ENCODE measurements at places on chromosomes 5 and 9. TPM values are rescaled to one million over a fixed set of nuclear protein-coding genes. Genes with fewer than 3 reads are reported as not detected.

DNA sequence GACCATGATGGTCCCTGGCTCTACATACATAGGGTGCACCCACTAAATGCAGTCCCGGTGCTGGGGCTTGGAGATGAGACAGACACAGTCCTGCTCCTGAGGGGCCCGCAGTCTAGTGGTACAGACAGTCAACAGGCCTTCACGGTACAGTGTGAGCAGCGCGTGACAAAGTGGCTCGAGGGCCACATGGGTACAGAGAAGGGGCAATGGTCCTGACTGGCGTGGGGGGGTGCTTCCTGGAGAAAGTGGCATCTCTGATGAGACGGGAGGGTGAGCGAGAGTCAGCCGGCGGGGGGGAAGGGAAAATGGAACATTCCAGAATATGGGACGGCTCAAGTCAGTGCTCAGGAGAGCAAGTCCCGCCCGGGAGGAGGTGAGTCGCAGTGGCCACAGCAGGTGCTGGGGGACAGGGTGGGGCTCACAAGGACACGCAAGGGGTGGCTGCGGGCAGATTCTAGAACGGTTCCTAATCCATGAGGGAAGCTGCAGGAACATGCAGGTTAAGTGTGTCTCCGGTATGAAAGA lies 38.0 kb downstream of the WHRN start:
- no peak for DNase-seq

DNA sequence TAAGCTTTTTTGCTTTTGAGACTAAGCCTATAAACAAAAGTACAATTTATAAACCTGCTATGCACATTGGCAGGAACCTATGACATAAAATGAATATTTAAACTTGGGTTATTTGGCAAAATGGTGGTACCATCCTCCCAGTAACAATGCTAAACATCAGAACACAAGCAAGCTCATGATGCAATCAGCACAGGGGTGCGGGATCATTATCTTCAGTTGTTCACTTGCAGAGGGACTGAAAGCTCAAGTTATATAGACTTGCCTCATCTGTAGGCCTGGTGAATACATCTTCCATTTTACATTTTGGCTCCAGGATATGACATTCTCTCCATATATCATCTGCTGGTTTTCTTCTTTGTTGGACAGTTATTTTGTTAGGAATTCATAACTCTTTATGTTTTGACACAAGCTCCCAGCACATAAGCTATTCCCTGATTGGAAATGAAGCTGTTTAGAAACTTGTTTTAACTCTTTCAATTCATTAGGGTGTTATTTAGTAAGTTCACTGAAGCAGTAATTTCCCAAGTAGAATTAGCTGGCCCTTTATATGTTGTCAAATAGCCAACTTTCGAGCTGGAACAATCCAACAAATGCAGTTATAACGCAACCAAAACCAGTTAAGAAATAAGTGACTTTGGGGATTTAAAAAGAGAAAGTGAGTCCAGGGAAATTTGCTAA lies 124.7 kb upstream of the LIFR start:
- no peak for DNase-seq

DNA sequence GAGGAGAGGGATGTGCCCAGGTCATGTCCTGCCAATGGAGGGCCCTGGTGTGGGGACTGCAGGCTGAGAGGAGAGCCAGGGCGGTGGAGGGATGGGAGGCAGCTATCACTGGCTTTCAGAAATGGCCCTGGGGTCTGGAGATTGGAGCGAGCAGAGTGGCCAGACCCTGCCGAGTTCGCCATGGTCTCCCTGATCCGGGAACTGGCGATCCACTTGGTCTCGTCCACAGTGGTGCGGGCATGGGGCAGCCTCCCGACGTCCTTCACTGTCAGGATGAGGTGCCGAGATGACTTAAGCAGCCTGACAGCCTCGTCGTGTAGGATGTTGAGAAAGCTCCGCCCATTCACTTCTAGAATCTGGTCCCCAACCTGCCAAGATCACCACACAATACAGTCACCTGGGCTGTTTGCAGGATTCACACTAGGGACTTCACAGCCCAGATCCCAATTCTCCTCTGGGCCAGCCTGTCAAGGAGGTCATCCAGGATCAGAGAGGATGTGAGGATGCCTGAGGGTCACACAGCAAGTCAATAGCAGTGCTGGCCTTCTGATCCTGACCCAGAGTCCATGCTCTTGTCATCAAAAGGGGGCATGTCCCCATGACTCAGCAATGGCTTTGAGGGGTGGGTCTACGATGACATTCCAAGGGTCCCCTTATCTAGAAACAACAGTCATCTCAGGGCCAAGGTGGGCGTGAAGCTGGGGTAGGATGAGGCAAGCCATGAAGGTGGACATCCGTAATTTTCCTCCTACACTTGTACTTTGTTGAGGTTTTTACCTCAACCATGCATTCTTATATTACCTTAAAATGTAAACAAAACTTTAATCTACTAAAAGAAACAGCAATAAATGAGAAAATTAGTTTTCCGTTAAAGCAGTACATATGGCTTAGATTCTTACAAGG lies 38.5 kb upstream of the AKNA start:
- no peak for DNase-seq

DNA sequence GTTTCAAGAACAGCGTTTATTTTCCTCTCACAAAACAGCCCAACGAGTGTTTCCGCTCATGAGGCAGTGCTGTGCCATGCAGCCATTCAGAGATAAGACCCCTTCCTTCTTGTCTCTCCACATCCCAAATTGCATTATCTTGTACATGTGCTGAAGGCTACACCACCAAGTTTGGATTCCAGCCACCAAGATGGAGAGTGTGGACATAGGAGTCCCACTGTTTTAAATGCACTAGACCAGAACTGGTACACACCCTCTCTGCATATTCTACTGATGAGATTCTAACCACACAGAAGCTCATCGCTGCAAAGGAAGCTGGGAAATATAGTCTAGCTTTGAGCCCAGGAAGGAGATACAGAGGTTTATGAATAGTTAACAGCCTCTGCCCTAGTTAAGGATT lies 509.4 kb downstream of the NFIB start:
- peak; percentile 12 for DNase-seq

DNA sequence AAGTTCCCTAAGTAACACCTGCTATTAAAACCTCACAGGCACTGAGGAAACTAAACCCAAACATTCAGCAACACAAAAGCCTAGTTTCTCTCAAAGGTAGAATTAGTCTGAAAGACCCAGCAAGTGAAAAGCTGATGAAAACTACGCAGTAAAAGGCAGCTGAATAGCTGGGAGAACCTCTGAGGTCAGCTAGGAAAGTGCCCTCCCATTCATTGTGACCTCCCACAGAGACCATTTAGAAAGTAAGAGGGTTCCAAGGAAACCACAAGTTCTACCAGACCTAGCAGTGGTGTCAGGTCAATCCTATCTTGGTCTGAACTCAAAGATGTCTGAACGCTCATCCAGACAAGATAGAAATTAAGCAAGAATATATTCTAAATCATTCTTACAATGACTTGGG lies 144.7 kb downstream of the SSBP2 start:
- DNase-seq: no peak

DNA sequence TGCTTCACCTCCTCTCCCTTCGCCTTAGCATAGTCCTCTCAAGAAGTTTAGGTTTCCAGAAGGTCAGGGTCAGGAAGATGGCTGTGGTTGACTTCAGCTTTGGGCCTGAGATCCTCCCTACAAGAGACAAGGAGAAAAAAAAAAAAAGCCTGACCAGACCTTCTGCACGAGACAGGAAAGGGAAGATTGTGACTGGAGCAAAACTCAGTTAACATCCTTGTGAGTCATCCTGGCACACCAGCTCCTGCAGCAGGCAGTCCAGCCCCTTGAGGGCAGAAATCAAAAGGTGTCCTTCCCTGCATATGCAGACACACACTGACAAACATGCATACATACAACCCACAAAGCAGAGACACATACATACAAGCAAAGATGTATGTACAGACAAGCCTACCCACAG lies 18.0 kb upstream of the ENHO start:
- DNase-seq: peak; percentile 76

DNA sequence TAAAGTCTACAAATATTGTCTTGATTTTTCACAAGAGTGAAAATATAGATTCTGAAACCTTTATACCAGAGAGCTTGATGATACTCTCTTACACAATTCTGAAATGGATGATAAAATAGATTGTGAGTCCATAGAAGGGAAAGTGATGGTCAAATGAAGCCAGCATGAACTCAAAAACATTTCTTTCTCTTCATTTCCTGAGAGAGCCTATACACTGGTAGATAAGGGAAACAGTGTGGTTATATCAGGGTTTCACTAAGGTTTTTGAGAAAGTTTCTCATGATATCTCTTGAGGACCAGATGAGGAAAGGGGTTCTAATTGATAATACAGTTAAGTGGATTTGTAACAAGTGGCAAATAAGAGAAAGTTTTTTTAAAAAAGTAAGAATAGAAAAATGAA lies 254.1 kb downstream of the PJA2 start:
- DNase-seq: no peak

Gene EQTN
- total RNA-seq: not detected

Gene PGM5
- under 0.01 TPM for total RNA-seq

GRCh38 chr9:357560-357959 lies 142.9 kb downstream of the DOCK8 start:
- no peak for DNase-seq

- no peak for DNase-seq
Observed at GRCh38 chr9:19995619-19996018, 206.8 kb upstream of the SLC24A2 start.

Gene FXN
- total RNA-seq: 2.9 TPM

DNA sequence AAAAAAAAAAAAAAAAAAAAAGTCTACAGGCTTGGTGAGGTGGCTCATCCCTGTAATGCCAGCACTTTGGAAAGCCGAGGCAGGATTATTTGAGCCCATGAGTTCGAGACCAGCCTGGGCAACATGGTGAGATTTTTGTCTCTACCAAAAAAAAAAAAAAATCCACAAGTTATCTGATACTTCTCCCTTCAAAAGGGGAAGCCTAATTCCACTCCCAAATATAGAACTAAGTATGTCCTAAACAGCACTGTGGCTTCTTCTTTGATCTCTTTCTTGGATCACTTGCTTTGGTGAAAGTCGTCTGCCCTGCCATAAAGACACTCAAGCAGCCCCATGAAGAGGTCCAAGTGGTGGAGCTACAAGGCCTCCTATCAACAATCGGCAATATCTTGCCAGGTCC lies 18.8 kb upstream of the STING1 start:
- no peak for DNase-seq

DNA sequence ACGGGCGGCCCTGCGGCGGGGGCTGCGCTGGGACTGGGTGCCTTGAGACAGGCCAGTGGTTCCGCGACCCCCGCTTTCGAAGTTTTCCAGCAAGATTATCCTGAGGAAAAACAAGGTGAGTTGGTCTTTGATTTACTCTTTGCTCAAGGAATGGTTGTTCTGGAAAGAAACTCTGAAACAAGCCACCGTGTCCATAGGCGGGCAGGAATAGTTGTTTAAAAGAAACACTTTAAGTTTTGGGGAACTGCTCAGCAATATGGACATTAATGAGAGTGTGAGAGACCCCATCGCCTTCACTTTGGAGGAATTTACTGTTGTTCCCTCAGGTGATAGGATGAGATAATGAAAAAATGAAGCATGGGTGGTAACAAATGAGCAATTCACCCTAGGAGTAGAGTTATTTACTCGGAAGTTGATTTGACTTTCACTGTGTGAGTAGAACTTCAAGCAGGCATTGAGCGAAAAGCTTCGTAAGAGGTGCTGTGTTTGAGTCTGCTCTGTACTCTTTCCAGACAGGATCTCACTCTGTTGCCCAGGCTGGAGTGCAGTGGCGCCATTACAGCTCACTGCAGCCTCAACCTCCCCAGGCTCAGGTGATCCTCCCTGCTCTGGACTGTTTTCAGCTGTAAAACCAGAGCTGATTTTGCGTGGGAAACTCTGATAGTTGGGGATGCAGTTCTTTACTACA lies 1.1 kb downstream of the DMRTA1 start:
- peak; percentile 55 for DNase-seq

DNA sequence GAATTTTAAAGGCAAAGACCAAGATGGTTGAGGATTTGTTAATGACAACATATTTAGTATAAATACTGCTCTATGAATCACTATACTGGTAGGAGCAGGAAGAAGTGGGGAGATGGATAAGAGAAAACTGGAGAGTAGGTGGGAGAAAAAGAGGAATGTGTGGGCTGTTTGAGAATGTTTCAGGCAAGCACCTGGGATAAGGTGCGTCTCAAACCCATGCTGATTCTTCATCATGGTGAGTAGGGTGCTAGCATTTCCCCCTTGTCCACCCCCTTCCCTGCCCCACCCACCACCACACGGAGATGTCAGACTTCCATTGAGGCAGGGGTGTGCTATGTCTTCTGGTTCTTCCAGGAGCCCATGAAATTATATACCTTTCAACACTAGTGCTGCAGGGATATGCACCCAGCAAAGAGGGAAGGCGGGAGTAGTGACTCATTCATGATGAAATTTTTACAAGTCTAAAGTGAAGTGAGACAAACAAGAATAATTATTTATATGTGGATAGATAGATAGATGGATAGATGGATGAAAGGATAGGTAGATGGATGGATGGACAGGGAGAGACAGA lies 54.3 kb downstream of the MTX3 start:
- peak; percentile 73 for DNase-seq

Gene NOXA1
- total RNA-seq: 2.3 TPM

Gene MEIKIN
- not detected for total RNA-seq

DNA sequence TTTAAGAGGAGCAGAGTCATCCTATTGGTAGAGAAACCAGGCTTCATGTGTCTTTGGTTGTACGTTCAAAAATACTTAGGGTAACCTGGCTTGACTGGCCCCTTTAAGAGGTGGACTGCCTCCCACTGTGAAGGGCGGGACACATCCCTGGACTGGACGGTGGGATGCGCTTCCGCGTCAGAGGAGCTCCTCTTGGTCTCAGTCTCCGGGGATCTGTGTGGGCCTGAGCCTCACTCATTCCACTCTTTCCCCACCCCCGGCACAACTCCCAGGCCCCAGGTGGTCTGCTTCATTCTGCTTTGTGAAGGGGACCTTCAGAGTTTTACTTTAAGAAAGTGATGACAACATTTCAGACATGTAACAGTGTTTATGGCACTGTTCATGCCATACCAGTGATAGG lies 601.1 kb downstream of the IRX1 start:
- no peak for DNase-seq

- DNase-seq: no peak
Observed at GRCh38 chr9:84670138-84671041, 861 bp downstream of the NTRK2 start.

Gene SPINK6
- not detected for total RNA-seq

GRCh38 chr9:37997636-37998374 lies 71.2 kb downstream of the SHB start:
- no peak for DNase-seq

Gene C9
- total RNA-seq: not detected

DNA sequence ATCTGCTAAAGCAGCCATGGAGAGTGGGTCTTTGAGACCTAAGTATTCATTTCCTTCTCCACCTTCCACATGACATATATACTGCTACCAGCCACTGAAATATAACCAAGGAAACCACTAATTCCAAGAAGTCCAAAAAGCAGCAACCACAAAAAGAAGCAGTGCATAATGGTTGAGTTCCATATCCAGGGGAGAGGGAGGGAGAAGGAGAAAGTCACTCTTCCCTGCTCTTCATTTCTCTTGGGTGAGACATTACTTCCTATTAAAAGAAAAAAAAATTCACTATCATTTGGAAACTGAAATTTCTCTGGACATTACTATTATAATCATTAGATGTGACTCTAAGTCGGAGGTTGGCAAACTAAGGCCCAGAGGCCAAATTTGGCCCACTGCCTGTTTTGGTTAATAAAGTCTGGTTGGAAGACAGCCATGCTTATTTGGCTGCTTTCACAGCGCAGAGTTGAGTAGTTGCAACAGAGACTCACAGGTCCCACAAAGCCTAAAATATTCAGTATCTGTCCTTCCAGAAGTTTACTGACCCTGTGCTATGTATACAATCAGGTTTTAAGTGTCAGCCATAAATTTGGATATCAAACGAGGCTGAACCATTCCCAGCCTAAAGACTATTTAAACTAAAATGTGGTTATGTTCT lies 168.6 kb downstream of the MPDZ start:
- DNase-seq: no peak

- peak; percentile 52 for DNase-seq
Observed at GRCh38 chr5:149127394-149127955, 13.8 kb upstream of the ABLIM3 start.
